ENCODE measurements at places on chromosomes 1 and 21.
A peak's percentile ranks its signal among the peaks of the same experiment; 100 is the strongest.

- DNase-seq = no peak
These were observed 25.2 kb upstream of the TDRD10 start for GRCh38 chr1:154476791-154477190.

- no peak for DNase-seq
These were observed 105.6 kb upstream of the USH2A start for GRCh38 chr1:216528816-216529215.

- no peak for DNase-seq
These were observed 9.7 kb upstream of the PTGS2 start for GRCh38 chr1:186689907-186690306.

GRCh38 chr1:54142146-54142900 is 10.5 kb downstream of the CDCP2 start:
- DNase-seq = no peak

DNA sequence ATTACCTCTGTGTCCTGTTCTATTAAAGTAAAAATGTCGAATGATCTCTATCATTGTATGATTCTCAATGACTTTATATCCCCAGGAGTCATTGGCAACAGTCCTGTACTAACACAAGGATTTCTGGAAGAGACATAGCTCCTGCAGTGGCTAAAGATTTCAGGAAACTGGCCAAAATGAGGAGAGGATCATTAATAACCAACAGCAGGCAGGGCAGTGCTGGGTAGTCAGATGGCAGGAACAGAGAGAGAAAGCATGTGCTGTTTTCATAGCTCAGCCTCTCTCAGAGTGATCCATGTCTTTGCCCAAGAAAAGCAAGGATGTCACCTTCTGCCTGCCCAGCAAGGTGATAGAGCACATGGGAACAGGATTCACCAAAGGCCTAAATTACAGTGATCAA is 604.7 kb upstream of the PLXNA2 start:
- DNase-seq = no peak

DNA sequence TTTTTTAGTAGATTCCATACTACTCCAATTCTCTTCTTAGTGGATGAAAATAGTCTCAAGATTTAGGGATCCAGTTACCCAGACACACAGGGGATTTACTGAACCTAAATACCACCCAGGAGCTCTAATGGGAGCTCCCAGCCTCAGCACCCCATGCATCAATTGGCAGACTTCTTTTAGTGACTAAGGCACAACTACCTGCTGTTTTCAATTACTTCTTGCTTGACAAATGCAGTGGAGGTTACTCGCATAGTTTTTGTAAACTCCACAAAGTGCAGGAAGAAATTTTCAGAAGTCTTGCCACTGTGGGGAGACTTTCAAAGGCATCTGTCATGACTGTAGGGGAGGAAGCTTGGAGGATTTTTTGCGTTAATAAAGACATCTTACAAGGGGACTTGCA is 35.5 kb upstream of the MAP10 start:
- no peak for DNase-seq

- DNase-seq = no peak
These were observed 28.1 kb downstream of the SHISA4 start for GRCh38 chr1:201916649-201917249.

DNA sequence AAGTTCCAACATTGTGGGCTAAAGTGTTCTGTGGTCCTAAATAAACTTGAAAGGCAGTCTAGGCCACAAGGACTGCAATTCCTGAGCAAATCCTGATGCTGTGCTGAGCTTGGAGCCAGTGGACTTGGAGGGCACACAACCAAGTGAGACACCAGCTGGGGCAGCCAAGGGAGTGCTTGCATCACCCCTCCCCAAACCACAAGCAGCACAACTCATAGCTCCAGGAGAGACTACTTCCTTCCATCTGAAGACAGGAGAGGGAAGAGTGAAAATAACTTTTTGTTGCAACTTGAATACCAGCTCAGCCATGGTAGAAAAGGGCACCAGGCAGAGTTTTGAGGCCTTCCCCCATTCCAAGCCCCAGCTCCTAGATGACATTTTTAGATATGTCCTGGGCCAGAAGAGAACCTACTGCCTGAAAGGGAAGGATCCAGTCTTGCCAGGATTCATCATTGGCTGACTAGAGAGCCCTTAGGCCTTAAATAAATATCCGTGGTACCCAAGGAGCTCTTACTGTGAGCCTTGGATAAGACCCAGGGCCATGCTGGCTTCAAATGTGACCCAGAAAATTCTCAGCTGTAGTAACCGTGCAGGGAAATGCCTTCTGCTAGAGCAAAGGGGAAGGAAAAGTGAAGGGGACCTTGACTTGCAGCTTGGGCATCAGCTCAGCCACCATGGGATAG is 35.4 kb upstream of the LRRC8B start:
- no peak for DNase-seq

DNA sequence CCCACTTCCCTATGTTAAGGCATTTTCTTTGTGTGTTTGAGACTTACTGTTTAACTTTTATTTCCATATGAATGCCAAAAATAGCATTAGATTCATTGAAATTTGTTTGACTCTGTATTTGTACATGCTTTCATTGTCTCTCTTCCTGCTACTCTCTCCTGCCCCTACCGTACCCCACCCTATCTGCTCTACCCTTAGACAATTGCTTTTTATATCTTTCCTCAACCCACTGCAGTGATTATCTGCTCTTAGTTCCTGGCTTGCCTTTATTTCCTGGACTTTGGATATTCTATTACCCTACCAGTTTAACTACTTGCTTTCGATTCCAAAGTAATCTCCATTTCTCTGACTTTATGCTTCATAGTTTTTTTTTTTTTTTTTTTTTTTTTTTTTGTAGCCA is 10.5 kb downstream of the RAVER2 start:
- DNase-seq = no peak

- no peak for DNase-seq
These were observed 42.4 kb downstream of the OLFML3 start for GRCh38 chr1:114021665-114022099.

DNA sequence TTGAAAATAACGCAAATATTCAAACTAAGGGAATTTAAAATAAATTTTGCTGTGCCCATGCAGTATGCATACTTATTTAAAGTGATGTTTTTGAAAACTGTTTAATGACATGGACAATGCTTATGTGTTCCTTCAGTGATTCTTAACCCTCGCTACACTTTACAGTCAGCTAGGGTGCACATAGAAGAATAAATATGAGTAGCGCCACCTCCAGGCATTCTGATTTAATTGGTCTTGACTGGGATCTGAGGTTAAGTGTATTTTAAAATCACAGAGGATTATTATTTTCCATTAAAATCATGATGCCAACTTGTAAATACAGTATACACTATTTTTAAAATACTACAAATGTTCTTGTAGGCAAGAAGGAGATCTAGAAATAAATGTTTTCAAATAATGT is 373.5 kb upstream of the ADGRL4 start:
- DNase-seq = no peak

DNA sequence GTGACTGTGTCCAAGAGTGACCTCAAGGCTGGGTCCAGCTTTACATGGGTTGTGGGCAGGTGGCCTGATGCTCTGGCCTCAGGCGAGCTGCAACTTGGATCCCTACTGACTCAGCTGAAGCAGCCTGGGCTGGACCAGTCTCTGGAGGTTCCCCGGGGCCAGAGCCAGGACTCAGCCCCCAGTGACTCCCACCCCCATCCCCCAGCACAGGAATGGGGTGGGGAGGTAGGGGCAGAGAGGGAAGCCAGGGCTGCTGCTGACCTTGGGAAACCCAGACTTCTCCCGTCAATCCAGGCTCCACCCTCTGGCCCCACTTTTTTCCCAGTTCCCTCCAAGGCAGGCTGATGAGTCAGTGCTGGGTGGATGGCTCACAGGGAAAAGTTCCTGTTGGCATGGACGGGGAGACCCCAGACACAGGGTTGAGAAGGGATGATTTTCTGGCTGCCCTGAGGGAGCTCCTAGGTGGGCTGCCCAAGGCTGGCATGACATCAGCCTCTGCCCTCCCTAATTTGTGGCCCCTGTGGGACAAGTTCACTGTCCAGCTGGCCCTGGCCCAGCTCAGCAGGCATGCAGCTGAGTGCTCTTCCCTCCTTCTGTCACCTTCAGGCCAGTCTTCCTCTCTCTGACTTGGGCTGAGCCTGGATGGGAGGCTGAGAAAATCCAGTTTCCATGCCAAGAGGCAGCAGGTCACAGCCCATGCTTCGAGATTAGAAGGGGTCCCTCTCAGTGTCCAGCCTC is 2.2 kb downstream of the ZC3H12A start:
- no peak for DNase-seq

- DNase-seq = peak; percentile 41
These were observed 35.1 kb upstream of the PRSS38 start for GRCh38 chr1:227780101-227781044.

DNA sequence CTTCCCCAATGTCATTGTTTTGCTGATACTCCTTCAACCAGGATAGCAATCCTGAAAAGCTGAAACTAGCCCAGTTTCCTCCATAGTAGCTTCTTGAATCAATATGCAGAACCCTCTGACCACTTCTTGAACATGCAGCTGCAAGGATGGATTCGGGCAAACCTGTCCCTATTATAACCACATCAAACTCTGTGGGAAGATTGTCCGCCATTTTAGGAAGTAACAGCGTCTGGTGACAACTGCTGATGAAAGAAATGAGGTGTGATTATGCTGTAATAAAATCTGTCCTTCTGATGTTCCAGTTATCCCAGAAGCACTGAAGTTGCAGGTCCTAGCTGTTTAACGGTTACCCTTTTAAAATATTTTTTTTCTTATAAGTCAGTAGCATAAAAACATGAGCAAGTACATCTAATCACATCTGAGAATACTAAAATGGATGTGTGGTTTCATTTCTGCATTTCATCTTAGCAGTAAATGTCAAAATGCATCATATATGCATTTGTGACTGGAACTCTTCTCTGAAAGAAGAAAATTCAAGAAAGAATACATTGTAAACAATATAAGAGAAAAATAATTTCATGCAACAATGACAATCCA is 4.5 kb downstream of the CHML start:
- DNase-seq = no peak

GRCh38 chr1:159214149-159214760 is 9.6 kb downstream of the ACKR1 start:
- DNase-seq = peak; percentile 14

- DNase-seq = peak; percentile 50
These were observed 26.5 kb upstream of the SLC35A3 start for GRCh38 chr1:99943223-99943794.

Measured in NCI-H1694 (cell line).